ENCODE measurements at places on chromosomes 2 and 18.

- DNase-seq: peak; percentile 31
These were observed 110.6 kb upstream of the PXDN start for GRCh38 chr2:1854729-1855547.

DNA sequence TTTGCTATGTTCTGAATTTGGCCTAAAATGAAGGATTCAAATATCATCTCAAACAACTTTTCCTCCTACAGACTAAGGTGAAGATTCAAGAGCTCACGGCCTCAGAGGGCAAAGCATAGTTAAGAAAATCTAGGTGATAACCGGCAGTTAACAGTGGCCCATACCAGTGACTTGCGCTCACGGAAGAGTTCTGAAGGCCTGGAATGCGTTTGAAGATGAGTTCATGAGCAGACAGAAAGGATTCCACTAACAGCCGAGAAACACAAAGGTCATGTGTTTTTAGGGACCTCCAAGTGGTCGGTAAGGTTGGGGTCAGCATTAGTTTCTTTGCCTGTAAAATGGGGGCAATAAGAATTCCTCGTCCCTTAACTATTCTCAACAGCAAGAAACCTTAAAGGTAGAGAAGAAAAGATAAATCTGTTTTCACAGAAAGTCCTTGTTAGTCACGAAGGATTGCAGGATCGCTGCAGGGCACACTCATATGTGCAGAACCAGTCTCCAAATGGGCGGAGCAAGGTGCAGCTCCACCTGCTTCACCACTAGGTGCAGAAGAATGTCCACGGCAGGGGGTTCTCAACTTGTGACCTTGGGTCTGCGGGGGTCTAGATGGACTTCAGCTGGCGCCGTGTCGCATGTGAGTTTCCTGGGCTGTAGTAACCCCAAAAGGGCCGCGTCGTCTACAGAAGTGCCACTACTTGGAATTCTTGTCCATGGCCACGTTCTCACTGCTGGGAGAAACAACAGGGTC lies 708 bp upstream of the RPIA start:
- DNase-seq: peak; percentile 69

- no peak for DNase-seq
These were observed 54.8 kb downstream of the SEMA4F start for GRCh38 chr2:74708883-74709282.

GRCh38 chr2:41180387-41180786 lies 728.5 kb upstream of the SLC8A1 start:
- DNase-seq: no peak

DNA sequence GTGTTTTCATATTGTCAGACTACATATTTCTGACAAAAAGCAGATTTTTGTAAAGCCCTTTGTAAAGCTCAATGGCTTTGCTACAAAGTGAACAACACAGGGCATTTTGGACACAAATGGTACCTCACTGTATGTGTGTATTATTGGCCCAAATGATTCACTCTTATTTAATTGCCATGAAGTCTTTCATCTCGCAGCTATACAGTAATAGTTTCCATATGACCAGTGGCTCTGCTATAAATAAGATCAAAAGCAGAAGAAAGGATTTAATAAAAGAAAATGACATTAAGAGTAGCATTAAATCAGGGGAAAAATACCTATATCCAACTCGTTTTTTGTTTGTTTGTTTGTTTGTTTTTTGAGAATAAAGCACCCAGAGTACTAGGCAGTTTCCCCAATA lies 284.0 kb upstream of the CCDC68 start:
- DNase-seq: no peak

- DNase-seq: no peak
These were observed 497.8 kb upstream of the FSIP2 start for GRCh38 chr2:185240796-185241195.

DNA sequence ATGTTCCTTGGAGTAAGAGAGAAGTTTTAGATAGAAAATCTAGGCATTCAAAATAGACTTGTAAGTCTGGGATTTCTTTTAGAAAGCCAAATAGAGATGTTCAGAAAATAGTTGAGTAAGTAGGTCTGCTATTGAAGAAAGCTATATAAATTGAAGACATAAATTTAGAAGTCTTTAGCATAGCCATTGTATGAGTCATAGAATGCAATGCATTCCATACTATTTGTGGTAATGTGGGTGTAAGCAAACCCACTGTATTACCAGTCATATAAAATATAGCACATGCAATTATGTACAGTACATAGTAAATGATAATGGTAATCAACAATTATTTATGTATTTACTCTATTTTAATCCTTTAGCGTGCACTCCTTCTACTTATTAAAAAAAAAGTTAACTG lies 14.1 kb downstream of the MC4R start:
- no peak for DNase-seq

DNA sequence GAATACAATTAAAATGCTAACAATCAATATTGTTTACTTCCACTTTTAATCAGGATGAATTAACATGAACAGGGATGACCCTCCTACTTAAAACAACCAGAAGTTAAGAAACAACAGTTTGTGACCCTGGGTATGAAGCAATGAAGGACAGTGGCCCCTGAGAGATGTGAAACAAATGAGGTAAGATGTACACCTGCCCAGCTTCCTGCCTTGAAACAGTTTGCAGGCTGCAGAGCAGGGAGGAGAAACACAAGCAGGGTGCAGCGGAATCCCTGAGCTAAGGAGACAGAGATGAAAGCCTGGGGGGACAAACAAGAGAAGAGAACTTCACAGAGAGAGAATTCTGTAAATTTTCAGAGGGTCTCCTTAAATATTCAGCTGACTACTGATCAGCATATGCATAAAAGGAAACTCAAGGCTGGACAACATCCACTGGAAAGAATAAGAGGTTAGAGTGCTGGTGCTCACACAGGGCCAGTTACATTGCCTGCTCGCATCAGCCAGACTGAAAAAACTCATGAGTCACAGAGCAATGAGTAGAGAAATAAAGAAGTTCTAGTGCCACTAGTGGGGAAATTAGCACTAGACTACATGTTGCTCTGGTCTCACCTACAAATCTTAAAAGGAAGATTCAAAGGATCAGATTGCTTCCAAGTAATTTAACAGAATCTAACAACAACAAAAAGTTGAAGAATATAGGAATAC lies 106.4 kb downstream of the PID1 start:
- no peak for DNase-seq
